Left lung (tissue), 14 donors: ENCODE measurements at places on chromosomes 3 and 15. TPM values are rescaled to one million over a fixed set of nuclear protein-coding genes. Genes with fewer than 3 reads are reported as not detected.

The MEX3B gene
- total RNA-seq, result 2.5 TPM

The IL17RD gene
- 2.4 TPM for total RNA-seq

The IQCH gene
- 3.2 TPM for total RNA-seq

The FANCD2OS gene
- not detected for total RNA-seq

The RLBP1 gene
- not detected for total RNA-seq

The ZBTB47 gene
- total RNA-seq, result 34.9 TPM

The MYO5C gene
- 78.3 TPM for total RNA-seq

The NANOGP8 gene
- 0.60 TPM for total RNA-seq

The ABHD10 gene
- 22.7 TPM for total RNA-seq

The KATNBL1 gene
- 37.4 TPM for total RNA-seq

The P3H2 gene
- 50.7 TPM for total RNA-seq

GRCh38 chr15:85636351-85636750 is 158.4 kb downstream of the KLHL25 start:
- peaks cover 36% of the 10 kb centered on the region for H3K36me3 ChIP-seq
- H3K4me3 ChIP-seq, result no peak overlapping the region
- peaks cover 16% of the 10 kb centered on the region for H3K4me1 ChIP-seq
- H3K27me3 ChIP-seq, result no peaks in the 10 kb centered on the region

DNA sequence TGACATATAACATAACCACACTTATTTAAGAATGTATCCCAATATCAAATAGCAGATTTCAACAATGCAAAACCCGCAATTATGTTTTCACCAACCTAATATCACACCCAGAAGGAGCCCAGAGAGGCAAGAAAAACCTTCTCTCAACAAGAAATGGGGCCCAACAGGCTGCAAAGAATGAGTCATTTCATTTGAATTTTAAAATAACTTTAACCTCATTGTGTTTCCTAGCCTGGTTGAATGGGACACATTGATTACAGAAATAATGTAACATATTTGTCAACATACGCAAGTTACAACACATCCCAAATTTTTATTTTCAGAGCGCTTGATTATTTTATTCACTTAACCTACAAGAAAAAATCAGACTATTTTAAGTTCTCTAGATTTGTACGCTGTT is 365.1 kb upstream of the SLCO3A1 start:
- H3K4me1 ChIP-seq, result no peaks in the 10 kb centered on the region
- H3K27ac ChIP-seq, result no peak overlapping the region
- no peaks in the 10 kb centered on the region for H3K27me3 ChIP-seq

- no peaks in the 10 kb centered on the region for H3K27me3 ChIP-seq
- H3K27ac ChIP-seq, result no peak overlapping the region
- H3K4me3 ChIP-seq, result no peak overlapping the region
- DNase-seq, result peak; percentile 11
These were observed 368.1 kb upstream of the UBE2E2 start for GRCh38 chr3:22835041-22835440.

DNA sequence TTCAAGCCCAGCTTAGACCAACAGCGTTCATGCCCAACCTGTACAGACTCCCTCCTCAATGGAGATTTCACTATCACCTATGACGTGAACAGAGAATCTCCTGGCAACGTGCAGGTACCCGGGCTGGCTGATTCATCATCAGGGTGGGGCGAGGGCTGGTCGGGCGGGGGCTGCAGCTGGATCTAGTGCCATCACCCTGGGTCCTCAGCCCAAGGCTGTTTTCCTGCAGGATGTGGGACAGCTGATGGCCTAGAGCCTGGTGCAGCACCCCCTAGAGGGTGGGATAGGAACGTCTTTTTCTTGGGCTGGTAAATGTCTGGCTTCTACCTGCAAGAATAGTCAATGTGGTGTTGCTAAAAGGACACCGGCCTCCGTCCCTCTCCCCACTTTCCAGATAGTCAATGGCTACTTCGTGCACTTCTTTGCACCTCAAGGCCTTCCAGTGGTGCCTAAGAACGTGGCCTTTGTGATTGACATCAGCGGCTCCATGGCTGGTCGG is 4.4 kb downstream of the ITIH3 start:
- no peak for DNase-seq
- H3K27ac ChIP-seq, result no peak overlapping the region
- no peaks in the 10 kb centered on the region for H3K36me3 ChIP-seq
- H3K4me3 ChIP-seq, result no peak overlapping the region

GRCh38 chr3:63808633-63809032 is 10.5 kb upstream of the C3orf49 start:
- no peaks in the 10 kb centered on the region for H3K36me3 ChIP-seq
- no peaks in the 10 kb centered on the region for H3K4me1 ChIP-seq
- H3K27me3 ChIP-seq, result no peaks in the 10 kb centered on the region
- H3K4me3 ChIP-seq, result no peak overlapping the region

- H3K36me3 ChIP-seq, result no peaks in the 10 kb centered on the region
- DNase-seq, result no peak
- no peak overlapping the region for H3K27ac ChIP-seq
- no peak overlapping the region for H3K4me3 ChIP-seq
- H3K27me3 ChIP-seq, result no peaks in the 10 kb centered on the region
These were observed 117.1 kb upstream of the MLF1 start for GRCh38 chr3:158453865-158454264.

DNA sequence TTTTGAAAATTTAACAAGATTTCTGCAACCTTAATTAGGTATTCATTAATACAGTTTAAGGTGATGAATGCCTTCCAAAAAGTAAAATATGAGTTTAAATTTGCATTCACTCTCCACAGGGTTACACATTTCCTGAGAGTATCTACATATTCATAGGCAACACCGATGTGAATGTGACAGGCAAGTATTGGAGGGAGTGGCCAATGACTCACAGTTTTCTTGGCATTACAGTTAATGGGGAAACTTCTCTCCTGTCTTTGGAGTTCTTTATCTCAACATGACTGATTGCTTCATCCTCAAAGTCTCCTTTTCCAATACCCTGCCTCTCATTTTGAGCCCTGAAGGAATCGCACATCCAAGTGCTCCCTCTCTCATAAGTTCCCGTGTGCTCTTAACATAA is 181.9 kb upstream of the CHL1 start:
- no peaks in the 10 kb centered on the region for H3K4me1 ChIP-seq
- H3K4me3 ChIP-seq, result no peak overlapping the region
- H3K36me3 ChIP-seq, result no peaks in the 10 kb centered on the region
- H3K27me3 ChIP-seq, result no peaks in the 10 kb centered on the region

- no peaks in the 10 kb centered on the region for H3K27me3 ChIP-seq
- no peak overlapping the region for H3K27ac ChIP-seq
- no peak overlapping the region for H3K4me3 ChIP-seq
- H3K4me1 ChIP-seq, result no peaks in the 10 kb centered on the region
- no peaks in the 10 kb centered on the region for H3K36me3 ChIP-seq
- no peak for DNase-seq
These were observed 141.8 kb downstream of the OPA1 start for GRCh38 chr3:193734737-193735366.

DNA sequence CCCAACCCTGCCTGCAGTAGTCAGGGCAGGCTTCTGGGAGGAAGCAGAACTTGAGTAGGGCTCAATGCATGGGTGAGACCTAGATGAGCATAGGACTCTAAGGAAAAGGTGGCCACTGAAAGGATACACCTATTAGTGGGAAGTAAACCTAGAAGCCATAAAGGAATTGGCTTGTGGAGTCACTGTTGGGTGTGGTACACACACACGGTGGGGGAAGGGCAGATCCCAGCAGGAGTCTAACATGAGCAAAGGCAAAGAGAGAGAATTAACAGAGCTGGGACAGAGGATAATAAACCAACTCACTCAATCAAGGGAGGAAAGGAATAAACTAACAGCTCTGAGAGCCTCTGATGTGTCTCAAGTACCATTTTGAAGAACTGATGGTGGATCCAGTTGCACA is 23.1 kb downstream of the DAPK2 start:
- H3K4me1 ChIP-seq, result peaks cover 33% of the 10 kb centered on the region
- H3K27me3 ChIP-seq, result no peaks in the 10 kb centered on the region
- peaks cover 9% of the 10 kb centered on the region for H3K36me3 ChIP-seq
- DNase-seq, result no peak
- H3K27ac ChIP-seq, result no peak overlapping the region

DNA sequence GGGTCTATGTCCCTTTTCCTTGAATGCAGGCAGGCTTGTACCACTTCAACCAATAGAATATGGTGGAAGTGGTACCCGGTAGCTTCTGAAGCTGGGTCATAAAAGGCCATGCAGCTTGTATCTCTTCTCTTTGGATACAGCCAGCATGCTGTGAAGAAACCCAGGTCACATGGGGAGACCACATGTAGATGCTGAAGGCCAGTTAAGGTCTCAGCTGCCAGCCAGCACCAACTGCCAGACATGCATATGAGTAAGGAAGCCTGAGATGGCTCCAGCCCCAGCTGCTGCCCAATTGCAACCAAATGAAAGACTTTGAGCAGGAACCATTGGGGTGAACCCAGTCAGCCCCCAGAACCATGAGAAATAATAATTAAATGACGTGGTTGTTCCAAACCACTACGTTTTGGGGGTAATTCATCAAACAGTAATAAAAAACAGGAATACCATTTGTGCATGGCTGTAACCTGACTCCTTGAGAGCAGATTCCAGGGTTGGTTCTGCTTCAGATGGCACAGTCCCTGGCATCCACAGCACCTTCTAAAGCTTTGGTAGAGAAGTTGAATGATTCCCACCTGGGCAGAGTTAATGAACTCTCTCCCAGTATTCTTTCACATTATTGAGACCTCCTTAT is 3.8 kb downstream of the RBP2 start:
- no peaks in the 10 kb centered on the region for H3K27me3 ChIP-seq
- H3K27ac ChIP-seq, result no peak overlapping the region
- H3K4me3 ChIP-seq, result no peak overlapping the region
- no peaks in the 10 kb centered on the region for H3K4me1 ChIP-seq
- no peaks in the 10 kb centered on the region for H3K36me3 ChIP-seq

GRCh38 chr15:75834021-75834420 is 9.2 kb upstream of the UBE2Q2 start:
- no peaks in the 10 kb centered on the region for H3K27me3 ChIP-seq
- H3K4me1 ChIP-seq, result peaks cover 21% of the 10 kb centered on the region
- no peaks in the 10 kb centered on the region for H3K36me3 ChIP-seq
- DNase-seq, result no peak
- no peak overlapping the region for H3K27ac ChIP-seq

DNA sequence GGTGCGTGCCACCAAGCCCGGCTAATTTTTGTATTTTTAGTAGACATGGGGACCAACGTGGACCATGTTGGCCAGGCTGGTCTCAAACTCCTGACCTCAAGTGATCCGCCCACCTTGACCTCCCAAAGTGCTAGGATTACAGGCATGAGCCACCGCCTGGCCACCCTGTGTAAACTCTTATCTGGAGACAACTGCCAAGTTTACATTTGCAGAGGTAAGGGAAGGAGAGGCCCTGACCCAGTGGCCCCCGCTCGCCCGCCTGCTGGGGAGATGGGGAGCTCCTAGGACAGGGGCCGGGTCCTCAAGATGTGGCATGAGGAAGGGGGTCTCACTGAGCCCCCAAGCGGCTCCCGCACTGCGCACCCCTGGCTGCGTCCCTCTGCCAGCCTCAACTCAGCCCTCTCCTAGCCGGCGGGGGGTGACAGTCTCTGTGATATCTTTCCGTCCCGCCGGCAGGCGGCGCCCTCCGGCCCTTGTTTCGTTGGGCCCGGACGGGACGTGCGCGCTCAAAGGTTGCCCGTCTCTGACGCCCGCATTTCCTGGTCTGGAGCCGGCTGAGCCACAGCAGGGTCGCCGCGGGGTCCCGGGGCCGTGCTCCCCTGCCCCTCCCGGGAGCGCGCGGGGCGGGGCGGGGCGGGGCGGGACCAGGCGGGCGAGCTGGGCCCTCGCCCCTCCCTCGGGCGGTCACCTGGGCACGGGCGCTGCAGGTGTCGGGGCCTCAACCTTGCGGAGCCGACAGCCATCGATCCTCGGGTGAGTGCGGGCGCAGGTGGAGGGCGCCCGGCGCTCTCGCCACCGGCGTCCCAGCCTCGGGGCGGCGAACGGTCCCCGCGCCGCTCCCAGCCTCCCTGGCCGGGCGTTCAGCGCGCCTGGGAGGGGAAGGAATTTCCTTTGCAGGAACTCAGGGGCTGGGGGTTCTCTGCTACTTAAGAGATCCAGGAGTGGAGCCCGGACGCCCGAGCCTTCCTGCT is at the start of gene GPR160:
Gene GPR160, plus strand, starts transcription at position 533 of the 971 bp plus-strand sequence. CDS start 45,978 bp downstream, outside the sequence.
- peaks cover 15% of the 10 kb centered on the region for H3K27me3 ChIP-seq
- no peaks in the 10 kb centered on the region for H3K36me3 ChIP-seq
- DNase-seq, result peak; percentile 99
- H3K4me1 ChIP-seq, result peaks cover 24% of the 10 kb centered on the region
- H3K27ac ChIP-seq, result peak within 1 kb of the TSS; percentile 65

DNA sequence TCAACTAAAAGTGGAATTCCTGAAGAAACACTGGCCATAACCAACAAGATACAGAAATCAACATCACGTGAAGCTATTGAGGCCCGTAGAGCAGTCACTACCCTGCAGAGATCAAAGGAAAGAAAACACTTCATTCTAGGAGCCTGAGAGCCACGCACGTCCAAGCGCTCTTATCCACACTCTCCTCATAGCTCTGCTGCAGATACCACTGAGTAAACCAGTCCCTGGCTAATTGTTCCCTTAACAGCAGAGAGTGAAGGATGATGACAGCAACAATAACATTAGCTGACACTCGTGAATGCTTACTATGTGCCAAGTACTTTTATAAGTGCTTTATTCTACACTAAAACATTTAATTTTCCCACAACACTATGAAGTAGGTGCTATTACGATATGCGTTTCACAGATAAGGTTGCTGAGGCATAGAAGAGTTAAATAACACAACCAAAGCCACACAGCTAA is 271.0 kb upstream of the GADL1 start:
- peak overlapping the region; percentile 43 for H3K27ac ChIP-seq
- H3K36me3 ChIP-seq, result no peaks in the 10 kb centered on the region
- DNase-seq, result peak; percentile 64
- H3K27me3 ChIP-seq, result no peaks in the 10 kb centered on the region

GRCh38 chr3:167094632-167095031 is 285.5 kb downstream of the ZBBX start:
- H3K4me1 ChIP-seq, result no peaks in the 10 kb centered on the region
- H3K36me3 ChIP-seq, result no peaks in the 10 kb centered on the region
- no peaks in the 10 kb centered on the region for H3K27me3 ChIP-seq
- DNase-seq, result no peak
- no peak overlapping the region for H3K27ac ChIP-seq
- H3K4me3 ChIP-seq, result no peak overlapping the region

- no peaks in the 10 kb centered on the region for H3K27me3 ChIP-seq
- H3K4me3 ChIP-seq, result no peak overlapping the region
- no peaks in the 10 kb centered on the region for H3K36me3 ChIP-seq
- no peaks in the 10 kb centered on the region for H3K4me1 ChIP-seq
These were observed 240.2 kb downstream of the CD47 start for GRCh38 chr3:107850681-107851080.

GRCh38 chr3:170275832-170276231 is 53.6 kb downstream of the PRKCI start:
- no peaks in the 10 kb centered on the region for H3K27me3 ChIP-seq
- H3K27ac ChIP-seq, result no peak overlapping the region
- H3K36me3 ChIP-seq, result no peaks in the 10 kb centered on the region

DNA sequence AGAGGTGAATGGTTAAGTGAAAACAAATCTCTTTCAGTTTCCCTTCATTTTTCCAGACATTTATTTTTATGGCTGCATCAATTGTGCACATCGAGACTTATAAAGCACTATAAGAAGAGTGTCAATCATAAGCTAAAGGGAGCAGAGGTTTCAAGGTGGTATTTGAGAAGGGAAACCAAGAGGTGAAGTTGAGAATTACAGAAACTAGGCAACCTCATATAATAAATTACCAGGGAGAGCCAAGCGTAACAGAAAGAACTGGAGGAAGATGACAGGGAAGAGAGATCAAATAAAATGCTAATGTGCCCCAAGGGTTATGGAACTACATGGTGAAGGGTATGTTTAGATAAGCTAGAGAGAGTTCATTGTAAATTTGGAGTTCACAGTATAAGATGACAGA is 6.3 kb upstream of the CCDC54 start:
- H3K27ac ChIP-seq, result no peak overlapping the region
- H3K27me3 ChIP-seq, result no peaks in the 10 kb centered on the region
- H3K4me3 ChIP-seq, result no peak overlapping the region
- no peaks in the 10 kb centered on the region for H3K36me3 ChIP-seq
- H3K4me1 ChIP-seq, result no peaks in the 10 kb centered on the region
